ENCODE measurements at places on chromosomes 2 and 18.
A peak's percentile ranks its signal among the peaks of the same experiment; 100 is the strongest.

- no peak for DNase-seq
Measured at GRCh38 chr18:12721495-12722275, 18.8 kb downstream of the PSMG2 start.

DNA sequence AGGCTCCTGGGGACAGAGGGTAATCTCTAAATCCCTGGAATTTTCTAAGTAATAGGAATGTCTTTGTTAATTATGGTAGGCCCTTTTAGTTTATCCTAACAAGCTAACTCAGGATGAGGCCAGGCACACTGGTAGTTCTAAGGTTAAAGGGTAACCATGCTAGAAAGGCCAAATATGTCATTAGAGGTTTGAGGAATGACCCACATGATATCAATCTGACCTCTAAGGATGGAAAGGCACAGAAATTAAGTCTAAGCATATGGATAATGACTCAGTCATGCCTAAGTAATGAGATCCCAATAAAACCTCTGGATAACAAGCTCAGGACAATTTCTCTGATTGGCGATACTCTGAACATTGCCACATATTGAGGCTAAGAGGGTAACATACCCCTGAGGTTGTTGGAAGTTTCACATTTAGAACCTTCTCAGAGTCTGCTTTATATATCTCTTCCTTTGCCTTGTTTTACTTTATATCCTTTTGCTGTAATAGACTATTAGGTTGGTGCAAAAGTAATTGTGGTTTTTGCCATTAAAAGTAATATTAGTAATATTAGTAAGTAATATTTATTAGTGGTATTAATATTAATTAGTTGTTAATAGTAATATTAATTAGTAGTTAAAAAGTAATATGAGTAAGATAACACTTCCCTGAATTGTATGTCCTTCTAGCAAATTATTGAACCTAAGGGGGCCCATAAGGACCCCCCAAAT lies 806.3 kb upstream of the GCFC2 start:
- no peak for DNase-seq

GRCh38 chr2:230674966-230675672 lies 37.5 kb upstream of the CAB39 start:
- DNase-seq = no peak

- DNase-seq = no peak
Measured at GRCh38 chr2:109601783-109602182, 12.0 kb downstream of the SEPTIN10 start.

GRCh38 chr2:104872866-104873688 lies 19.2 kb downstream of the POU3F3 start:
- no peak for DNase-seq

DNA sequence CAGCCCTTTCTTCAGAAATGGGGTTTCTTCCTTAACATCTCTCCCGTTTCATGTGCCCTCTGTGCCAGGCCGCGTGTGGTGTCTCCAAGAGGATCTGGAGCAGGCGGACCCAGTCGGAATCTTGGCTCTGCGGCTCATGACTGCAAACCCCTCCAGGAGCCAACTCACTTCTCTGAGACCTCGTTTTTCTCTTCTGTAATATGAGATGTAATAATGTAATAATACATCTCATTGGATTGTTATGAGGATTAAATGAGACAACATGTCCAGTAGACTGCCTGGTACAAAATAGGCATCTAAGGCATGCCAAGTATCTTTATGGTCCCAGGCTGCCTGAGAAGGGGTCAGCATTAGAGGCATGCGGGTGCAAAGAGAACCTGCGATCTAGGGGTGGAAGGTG lies 221.3 kb upstream of the REV1 start:
- no peak for DNase-seq

- DNase-seq = no peak
Measured at GRCh38 chr2:146587291-146587713, 1257.5 kb upstream of the ACVR2A start.

DNA sequence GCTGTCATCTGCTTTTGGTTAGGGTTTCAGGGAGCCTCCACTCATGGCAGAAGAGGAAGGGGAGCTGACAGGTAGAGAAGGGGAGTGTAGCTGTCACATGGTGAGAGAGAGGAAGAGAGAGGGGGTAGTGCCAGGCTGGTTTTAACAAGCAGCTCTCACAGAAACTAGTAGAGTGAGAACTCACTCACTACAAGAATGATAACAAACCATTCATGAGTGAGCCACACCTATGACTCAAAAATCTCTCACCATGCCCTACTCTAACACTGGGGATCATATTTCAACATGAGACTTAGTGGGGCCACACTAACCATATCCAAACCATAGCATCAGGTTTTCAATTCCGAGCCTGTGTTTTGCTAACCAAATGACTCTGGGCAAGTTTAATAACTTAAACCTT lies 274.9 kb upstream of the VWC2L start:
- DNase-seq = no peak

GRCh38 chr2:203859030-203859789 lies 8.4 kb upstream of the CTLA4 start:
- no peak for DNase-seq

DNA sequence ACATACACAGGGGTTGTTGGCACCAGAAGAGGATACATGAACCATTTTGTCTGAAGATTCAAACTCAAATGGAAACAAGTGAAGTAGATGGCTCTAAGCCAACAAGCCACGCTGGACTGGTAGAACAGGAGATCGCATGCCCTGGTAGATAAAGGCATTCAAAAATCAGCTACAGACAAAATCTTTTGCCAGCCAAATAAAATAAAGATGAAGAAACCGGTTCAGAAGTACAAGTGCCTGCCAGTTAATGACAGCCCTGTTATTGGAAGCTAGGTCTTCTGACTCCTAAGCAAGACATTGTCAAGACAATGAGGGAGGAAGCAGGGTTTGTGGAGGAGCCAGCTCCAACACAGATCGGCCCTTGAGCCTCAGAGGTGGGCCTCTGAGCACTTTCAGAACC lies 52.3 kb downstream of the EHD3 start:
- DNase-seq = no peak

DNA sequence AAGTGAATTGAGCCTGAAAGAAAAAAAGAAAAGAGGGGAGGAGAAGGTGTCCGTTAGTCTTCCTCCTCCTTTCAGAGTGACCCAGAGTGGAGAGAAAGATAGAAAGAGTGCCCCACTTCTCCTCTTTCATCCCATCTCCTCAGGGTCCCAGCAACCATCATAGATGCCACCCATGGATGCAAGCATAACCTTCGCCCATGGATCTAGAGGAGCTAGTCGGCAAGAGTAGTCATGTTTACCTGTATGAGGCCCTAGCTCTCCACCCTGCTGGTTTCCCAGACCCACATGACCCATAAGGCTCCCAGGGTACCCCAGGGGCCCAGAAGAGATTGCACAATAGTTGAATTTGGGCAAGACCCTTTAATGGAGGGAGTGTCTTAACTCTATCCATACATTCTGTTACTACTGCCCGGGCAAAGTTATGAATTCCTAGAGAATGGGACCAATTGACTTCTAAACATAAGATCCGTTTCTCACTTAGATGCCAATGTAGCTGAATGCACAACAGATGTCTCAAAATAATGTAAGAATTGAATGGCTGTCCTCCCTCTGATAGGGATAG lies 56.1 kb upstream of the CDCA7 start:
- DNase-seq = no peak

GRCh38 chr2:112924821-112925220 lies 13.9 kb downstream of the IL37 start:
- DNase-seq = no peak

- DNase-seq = no peak
Measured at GRCh38 chr2:74646201-74646600, 1.9 kb downstream of the M1AP start.

DNA sequence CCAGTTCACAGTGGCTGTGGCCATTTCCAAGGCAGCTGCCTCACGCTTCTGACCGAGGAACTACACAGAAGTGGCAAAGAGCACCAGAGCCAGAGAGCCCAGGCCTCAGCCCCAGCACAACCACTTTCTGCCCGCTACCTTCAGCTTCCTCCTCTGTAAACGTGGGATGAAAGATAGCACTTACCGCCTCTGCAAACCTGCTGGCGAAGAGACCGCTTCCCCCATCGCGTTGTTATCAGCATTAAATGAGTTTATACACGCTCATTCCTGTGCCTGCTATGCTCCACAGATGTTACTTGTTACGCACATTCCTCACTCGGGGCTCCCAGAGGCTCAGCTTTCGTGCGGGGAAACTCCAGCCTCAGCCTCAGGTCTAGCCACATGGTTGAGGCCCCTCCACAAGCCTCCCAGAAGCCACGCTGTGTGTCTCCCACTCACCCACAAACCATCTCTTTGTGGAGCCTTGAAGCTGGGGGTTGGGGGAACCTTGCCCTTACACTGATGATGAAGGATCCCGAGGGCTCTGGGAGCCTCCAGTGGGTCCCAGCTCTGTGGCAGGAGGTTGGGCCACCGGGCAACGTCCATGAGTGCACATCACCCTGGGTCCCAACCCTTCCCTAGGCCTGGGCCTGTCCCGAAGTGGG lies 63.3 kb upstream of the SMAD7 start:
- DNase-seq = no peak

DNA sequence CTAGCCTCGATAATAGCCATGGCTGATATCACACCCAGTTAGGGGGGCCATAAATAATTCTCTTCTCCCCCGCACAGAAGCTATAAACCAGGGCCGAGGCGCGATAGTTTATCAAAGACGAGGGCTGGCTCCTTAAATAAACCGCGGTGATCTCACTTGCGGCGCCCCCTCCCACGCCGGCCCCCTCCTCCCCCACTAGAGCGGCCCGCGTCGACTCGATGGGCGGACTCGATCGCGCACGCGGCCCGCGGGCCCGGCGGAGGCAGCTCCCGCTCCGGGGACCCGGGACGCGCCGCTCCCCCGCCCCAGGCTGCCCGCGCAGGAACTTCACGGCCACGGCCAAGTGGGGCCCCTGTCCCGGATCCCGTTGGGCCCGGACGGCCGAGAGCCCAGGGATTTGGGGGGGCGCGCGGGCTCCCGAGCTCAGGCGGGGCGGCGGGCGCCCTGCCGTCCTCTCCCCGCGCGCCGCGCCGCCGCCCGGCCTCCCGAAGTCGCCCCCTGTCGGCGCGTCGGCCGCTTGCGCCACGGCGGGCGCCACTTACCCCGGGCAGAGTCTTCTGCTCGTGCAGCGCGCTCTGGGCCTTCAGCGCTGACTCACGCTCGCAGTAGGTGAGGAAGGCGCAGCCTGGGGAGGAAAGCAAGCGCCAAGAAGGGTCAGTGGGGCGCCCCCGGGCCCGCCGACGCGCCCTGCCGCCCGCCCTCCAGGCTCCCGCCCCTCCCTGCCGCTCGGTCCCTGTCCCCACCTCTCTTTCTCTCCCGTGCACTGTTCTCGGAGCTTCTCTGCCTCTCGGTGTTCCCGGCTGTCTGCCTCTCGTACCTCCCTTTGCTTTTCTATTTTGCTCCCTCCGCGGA lies 80.4 kb downstream of the CELF4 start:
- DNase-seq = no peak

DNA sequence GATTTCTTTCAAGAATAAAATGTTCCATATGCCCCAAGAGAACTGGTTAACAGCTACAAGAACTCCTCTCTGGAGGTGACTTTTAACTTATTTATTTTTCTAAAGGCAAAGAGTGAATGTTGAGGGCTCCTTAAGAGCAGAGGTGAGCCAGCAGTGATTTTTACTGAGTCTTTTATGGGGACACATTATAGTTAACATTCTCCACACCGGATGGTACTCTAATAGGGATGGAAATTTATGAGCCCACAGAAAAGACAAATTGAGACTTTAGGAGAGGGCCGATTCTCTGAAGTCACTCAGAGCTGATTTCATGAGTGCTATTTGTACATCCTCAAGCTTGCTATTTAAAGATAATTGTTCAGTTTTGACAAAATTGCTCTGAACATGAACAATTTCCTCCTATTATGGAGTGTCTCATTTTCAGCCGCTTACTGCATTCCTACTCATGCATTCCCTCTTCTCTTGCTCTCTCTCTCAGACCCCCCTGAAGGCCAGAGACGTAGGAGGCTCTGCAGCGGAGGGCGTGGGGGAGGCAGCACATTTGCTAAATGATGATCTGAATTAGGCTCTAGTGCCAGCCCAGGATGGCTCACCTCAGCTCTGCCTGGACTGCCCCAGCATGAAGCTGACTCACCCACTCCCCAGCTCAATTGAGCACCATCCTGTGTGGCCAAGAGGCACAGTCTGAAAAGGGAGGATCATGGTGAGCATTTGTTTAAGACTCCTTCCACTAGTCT lies 5.9 kb upstream of the RPL37A start:
- no peak for DNase-seq

- DNase-seq = no peak
Measured at GRCh38 chr18:29226213-29226612, 1049.3 kb upstream of the CDH2 start.

GRCh38 chr18:4284528-4284927 lies 170.6 kb downstream of the DLGAP1 start:
- DNase-seq = no peak

DNA sequence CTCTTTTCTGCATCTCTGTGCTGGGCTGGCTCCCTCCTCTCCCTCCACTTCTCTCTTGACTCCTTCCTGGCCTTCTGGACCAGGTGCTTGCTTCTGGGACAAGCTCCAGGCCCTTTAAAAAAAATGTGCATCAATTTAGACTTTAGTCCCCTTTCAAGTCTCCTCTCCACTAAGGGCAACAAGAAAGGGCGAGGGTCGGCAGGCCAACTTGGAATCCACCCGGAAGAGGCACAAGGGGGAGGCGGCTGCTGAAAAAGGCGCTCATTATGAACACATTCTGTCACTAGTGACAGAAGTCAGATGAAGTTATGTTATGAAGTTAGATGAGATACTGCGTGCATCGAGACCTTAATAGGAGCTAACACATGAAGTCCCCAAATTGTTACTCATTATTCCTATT lies 13.6 kb upstream of the RHOB start:
- DNase-seq = no peak

- DNase-seq = peak; percentile 33
Measured at GRCh38 chr18:79524181-79525078, 128.7 kb downstream of the NFATC1 start.

DNA sequence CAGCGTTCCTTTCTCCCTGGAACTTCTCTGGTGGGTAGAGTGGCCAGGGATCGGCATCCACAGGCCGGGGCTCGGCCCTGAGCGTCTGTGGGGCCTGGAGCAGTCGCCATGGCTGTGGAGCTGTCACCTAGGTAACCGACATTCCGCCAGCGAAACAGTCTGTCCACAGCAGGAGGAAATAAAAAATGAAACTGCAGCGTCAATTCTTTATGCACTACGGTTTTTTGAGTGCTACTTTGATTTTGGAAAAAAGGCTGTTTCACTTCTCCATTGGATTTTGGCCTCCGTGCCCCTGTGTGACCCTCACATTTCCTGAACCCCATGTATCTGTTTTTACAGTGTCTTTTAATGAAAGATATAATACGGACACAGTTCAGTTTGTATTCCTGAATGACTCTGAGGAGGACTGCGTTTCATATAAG lies 163.4 kb downstream of the LDLRAD4 start:
- no peak for DNase-seq

GRCh38 chr18:47485221-47485797 lies 233.8 kb upstream of the SKOR2 start:
- DNase-seq = no peak

All from activated CD8-positive, alpha-beta memory T cell treated with anti-CD3 and anti-CD28 coated beads for 1 hour (primary cell).